Astrocyte of the spinal cord (primary cell): ENCODE measurements at places on chromosomes 6 and 20.

- DNase-seq: no peak
Observed at GRCh38 chr6:166638573-166638964, 11.5 kb upstream of the RPS6KA2 start.

GRCh38 chr6:158825951-158826306 lies 6.8 kb upstream of the EZR start:
- DNase-seq: no peak

DNA sequence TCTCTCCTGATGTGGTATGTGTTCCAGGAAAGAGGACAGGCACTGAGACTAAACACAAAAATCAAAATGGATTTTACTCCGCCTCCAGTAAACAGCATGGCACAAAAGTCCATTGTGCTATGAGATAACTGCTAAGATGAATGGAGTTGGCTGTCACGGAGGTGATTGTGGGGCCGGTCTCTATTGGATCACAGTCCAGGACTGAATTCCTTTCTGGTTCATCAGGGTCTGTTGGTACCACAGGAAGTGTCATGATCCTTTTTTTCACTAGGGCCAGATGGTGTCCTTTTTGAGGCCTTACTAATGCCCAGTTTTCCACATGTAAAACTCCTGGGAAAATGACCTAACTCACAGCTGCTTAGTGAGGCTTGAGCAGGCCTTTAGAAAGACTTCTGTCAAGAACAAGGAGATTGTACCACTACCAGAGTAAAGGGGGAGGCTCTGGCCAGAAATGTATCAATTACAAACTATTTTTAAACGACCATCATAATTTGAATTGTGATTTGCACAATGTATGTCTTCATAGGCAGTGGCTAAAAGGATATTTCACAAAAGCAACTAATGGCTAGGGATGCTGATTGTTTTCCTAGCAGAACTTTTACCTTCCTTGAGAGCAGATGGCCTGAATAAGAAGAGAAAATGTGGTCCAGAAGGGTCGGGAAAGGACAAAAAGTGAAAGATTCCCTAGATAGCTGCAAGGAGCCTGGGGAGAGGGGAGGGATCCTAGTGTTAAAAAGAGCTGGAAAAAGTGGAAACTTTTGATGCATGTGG lies 192.2 kb upstream of the POU3F2 start:
- DNase-seq: peak; percentile 46

DNA sequence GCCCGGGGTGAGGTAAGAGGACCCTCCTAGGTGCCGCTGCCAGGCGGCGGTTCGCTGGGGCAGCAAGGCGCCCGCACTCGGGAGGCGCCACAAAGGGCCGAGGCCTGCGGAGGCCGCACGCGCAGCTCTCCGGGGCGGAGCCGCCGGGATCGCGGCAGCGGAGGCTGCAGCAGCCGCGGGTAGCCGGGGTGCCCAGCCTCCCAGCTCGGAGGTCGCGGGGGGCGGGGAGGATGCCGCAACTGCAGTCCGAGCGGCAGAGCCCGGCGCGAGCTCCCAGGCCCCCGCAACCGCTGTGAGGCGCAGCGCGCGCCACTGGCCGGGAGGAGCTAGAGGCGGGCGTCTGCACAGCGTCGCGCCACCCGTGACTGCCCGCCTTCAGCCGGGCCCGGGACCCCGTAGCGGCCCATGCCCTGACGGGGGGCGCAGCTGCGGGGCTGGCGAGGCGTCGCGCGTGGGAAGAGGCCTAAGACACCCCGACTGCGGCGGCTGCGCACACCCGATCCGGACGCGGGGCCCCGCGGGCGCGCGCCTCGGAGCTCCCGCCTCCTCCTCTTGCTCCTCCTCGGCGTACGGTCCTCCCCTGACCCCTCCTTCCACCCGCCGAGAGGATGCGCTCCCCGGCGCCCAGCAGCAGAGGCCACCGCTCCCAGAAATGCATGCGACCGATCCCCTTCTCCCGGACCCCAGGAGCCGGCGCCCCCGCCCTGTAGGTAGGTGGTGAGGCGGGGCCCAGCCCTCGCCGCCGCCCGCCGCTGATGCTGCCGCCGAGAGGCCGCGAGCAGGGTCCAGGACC lies at the start of gene NCOA7:
Gene NCOA7 (plus strand): TSS at position 603 of the 793 bp plus-strand sequence. CDS start 24,395 bp downstream, outside the sequence.
- DNase-seq: peak; percentile 70

- DNase-seq: no peak
Observed at GRCh38 chr6:165056292-165056691, 253.1 kb downstream of the C6orf118 start.

DNA sequence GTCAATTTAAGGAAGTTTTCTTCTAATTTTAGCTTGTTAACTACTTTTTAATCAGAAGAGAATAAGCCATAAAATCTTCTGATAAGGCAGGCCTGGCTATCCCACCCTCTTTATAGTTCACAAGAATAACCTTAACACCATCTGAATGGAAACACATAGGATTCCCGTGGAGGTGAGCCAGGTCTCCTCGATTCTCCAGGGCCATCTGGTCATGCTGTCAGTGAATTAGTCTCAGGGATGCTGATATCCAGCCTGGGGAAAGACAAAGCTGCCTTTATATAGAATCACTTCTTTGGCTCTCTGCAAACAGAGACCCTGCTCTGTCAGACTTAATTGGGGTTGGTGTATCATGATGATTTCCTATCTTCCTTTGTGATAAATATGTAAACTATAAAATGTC lies 30.1 kb upstream of the TAGAP start:
- no peak for DNase-seq

DNA sequence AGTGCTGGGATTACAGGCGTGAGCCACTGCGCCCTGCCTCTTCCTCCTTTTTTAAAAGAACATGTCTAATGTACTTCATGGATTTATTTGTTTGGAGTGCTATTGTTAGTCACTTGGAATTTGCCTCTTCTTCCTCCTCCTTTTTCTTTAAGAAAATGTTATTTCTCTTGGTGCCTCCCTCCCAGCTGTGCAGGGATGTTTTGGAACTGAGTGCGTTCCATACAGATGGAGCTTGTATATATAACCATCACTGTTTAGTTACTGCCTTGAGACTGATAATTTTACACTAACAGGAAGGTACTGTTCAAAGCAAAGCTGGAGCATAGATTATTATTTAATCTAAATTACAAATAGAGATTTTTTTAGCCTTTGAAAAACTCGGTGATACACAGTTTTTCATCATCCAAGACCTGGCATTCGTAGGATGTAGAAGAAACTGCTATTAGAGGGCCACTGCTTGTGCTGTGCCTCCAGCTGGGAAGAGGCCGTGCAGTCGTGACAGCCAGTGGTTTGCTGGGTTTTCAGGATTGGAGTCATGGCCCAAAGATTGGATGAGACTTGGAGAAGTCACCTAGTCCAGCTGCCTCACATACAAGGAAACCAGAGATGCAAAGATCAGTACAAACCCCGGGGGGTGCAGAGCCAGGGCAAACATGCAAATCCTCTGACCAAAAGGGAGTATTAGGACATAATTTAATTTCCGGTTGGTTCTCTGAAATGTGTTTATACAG lies 123.1 kb downstream of the PLEKHG1 start:
- DNase-seq: no peak

DNA sequence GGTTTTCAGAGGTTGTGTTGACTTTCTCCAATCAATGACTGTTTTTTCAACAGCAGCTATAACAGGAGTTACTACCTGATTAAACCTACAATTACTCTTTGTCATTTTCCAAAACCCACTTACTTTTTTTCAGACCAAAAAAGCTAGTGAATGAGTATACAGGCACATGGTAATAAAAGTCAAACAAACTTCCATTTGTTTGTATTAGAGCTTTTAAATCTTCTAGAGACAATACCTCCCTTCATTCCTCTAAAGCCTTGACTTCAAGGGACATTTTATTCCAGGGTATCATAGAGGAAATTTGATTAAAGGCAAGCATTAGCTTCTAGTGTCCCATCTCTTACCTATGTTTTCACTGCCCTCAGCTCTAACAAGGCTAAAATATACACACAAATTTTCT lies 52.7 kb downstream of the IL22RA2 start:
- DNase-seq: no peak

DNA sequence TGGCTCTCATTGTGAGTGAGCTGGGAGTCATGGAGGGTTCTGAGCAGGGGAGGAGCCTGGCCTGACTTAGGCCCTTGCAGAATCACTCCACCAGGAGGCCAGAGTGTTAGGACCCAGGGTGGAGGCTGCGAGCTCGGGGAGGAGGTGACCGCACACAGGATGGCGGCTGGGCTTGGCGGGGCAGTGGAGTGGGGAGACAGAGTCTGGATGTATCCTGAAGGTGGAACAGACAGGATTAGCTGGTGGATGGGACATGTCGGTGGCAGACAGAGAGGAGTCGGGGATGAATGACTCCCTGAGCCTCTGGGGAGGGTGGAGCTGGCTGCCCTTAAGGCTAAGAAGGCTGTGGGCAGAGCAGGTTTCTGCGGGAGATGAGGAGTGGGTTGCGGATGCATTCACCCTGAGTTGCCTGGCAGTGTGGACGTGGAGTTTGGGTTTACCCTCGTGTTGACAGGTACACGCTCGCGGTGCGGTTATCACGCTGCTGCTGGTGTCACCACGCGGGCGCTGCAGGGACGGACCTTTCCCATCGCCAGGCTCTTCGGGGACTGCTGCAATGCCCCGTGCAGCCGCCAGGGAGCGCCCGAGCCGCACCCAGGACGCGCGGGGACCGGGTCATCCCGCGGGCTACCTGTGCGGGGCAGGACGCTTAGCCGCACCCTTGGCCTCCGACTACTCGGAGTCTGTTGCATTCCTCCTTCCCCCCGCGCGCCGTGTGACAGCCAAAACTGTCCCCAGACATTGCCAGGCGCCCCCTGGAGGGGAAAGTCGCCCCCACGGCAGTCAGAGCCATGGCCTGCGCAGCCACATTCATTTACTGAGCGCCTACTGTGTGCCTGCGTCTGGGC lies 43.0 kb upstream of the PTGIS start:
- DNase-seq: peak; percentile 31

DNA sequence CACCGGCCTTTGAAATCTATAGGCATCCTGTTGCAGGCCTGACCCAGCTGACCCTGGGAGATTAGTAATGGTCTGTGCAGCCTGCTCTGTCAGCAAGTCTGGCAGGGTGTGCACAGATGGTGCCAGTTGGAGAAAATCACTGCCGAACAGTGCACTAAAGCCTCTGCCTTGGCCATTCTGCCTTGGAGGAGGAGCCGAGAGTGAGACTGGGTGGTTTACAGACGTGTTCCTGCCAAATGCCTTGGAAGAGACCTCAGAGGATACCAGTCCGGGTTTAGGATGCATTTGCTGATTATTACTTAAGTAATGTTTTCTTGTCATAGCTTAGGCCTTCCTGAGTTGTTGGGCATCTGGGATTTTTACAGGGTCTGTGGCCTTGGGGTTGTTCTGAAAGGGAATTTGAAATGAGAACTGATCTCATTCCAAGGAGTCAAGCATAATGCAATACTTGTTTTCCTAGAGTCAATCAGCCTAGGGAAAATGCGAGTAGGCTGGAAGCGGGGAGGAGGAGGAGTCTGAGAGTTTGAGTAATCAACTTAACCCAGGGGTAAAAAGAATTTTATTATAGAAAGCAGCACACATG lies 292.1 kb downstream of the SOX4 start:
- peak; percentile 88 for DNase-seq

DNA sequence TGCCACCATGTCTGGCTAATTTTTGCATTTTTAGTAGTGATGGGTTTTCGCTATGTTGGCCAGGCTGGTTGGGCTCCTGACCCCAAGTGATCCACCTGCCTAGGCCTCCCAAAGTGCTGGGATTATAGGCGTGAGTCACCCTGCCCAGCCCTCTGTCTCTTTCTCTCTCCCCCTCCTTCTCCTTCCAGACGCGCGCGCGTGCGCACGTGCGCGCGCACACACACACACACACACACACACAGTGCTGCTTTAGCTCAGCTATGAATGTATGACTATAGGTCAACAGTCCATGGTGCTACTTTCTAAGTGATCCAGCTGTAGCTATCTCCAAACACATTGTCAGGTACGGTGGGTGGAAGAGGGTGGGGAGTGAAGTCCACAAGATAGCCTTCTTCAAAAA lies 449.5 kb downstream of the PHF3 start:
- no peak for DNase-seq

- DNase-seq: no peak
Observed at GRCh38 chr6:6503191-6503590, 85.3 kb upstream of the LY86 start.

GRCh38 chr6:91600561-91600960 lies 1013.7 kb upstream of the MAP3K7 start:
- no peak for DNase-seq

DNA sequence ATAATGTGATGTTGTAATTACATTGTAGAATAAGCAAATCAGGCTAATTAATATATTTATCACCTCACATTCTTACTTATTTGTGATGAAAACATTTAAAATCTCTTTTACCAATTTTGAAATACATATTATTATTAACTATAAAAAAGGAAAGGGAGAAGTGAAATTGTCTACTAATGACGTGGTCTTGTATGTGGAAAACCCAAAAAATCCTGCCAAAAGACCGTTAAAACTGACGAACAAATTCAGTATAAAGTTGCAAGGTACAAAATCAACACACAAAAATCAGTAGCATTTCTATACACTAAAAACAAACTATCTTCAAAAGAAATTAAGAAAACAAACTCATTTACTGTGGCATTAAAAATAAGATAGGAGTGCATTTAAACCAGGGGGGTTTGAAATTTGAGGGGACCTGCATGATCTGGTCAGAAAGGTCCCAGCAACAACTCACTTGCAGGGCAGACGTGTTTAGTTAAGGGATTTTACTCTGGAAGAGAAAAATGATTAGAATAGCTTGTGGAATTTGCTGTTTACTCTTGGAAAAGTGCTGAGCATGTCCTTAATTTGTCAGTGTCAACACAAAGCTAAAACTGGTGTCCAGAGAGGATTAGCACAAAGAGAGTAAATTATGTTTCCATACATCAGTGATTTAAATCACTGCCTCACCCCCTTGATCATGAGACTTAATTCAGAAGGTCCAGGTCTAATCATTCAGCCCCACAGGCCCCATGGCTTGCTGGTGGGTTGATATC lies 235.0 kb upstream of the RIN2 start:
- DNase-seq: no peak

GRCh38 chr20:33578510-33578909 lies 83.6 kb upstream of the C20orf144 start:
- peak; percentile 56 for DNase-seq

GRCh38 chr6:21556511-21556910 lies 37.0 kb upstream of the SOX4 start:
- DNase-seq: no peak

GRCh38 chr20:24718696-24719095 lies 230.4 kb upstream of the CST7 start:
- no peak for DNase-seq

DNA sequence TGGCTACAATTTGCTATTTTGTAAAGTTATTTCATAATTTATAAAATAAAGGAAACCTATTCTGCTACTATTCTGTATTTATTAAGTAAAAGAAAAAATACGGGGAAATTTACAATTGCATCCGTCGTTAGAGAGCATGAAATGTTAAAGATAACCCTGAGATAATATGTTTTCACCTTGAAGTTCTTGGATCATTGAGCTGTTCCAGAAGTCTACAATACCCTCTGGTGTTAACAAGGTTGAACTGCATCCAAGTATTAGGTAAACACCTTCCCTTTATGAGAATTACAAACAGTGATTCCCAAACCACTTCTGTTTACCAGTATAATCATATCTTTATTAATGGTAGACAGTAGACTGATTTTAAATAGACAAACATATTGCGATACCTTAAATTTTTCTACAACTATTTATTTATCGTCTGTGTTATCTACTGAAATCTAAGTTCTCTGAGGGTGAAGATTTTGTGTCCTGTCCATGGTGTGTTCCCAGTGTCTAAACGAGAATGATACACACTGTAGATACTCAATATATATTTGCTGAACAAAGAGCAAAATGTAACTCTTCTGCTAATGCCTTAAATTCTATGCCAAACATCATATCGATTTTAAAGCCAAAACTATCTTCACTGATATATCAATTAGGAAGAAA lies 28.2 kb downstream of the TBC1D32 start:
- peak; percentile 53 for DNase-seq

- peak; percentile 92 for DNase-seq
Observed at GRCh38 chr6:126033696-126034095, 47.4 kb downstream of the TRMT11 start.
